Sigmoid colon (tissue), 7 donors: ENCODE measurements at places on chromosomes 5 and 9. TPM values are rescaled to one million over a fixed set of nuclear protein-coding genes. Genes with fewer than 3 reads are reported as not detected.

The WNT8A gene
- not detected for total RNA-seq

The ASPN gene
- total RNA-seq: 23.9 TPM

The FAM78A gene
- total RNA-seq: 2.0 TPM

The FRMD3 gene
- total RNA-seq: 8.0 TPM

The TPM2 gene
- 5,441 TPM for total RNA-seq

The NR2F1-AS1 gene
- total RNA-seq: 8.9 TPM

GRCh38 chr9:130913599-130914416 is 17.2 kb upstream of the QRFP start:
- no peak for DNase-seq

DNA sequence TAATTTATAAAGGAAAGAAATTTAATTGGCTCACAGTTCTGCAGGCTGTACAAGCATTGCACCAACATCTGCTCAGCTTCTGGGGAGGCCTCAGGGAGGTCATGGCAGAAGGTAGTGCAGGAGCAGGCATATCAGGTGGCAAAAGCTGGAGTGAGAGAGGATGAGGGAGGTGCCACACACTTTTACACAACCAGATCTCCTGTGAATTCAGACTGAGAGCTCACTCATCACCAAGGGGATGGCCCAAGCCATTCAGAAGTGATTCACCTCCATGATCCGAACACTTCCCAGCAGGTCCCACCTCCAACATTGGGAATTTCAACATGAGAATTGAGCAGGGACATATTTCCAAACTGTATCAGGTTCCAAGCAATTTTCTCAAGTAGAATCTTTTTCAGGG is 84.7 kb upstream of the BRINP1 start:
- no peak for DNase-seq

DNA sequence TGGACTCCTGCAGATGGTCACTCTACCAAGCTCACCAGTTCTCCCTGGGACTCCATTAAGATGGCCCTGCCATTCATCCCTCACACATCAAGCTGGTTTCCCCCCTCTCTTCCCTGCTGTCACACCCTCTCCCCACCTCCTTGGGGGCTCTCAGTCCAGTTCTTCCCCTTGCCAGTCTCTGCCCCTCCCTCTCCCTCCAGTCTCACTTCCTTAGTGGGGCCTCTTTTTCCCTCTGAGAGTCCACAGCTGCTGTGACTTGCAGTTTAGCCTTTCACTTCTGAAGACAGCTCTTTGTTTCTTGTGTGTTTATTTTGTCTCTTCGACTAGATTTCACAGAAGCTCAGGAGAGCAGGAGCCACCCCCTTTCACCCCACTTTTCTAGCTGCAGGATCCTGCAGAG is 10.5 kb downstream of the DOCK2 start:
- no peak for DNase-seq

DNA sequence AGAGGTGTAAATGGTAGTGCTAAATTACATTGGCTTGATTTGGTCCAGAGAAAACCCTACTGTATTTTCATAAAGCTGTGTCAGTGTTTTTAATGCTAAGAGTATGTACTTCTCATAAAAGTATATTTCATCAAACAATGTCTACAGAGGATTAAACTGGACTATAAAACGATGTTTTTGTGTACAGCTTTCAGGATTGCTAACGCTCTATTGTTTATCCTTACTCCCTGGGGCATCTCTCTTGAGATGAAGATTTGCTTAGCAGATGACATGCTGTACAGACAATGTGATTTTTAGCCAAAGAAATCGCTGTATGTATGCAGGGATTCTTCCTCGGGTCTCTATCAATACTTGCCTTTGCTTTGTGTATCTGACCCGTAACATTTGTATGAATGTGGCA is 216.0 kb downstream of the FBXL7 start:
- no peak for DNase-seq

DNA sequence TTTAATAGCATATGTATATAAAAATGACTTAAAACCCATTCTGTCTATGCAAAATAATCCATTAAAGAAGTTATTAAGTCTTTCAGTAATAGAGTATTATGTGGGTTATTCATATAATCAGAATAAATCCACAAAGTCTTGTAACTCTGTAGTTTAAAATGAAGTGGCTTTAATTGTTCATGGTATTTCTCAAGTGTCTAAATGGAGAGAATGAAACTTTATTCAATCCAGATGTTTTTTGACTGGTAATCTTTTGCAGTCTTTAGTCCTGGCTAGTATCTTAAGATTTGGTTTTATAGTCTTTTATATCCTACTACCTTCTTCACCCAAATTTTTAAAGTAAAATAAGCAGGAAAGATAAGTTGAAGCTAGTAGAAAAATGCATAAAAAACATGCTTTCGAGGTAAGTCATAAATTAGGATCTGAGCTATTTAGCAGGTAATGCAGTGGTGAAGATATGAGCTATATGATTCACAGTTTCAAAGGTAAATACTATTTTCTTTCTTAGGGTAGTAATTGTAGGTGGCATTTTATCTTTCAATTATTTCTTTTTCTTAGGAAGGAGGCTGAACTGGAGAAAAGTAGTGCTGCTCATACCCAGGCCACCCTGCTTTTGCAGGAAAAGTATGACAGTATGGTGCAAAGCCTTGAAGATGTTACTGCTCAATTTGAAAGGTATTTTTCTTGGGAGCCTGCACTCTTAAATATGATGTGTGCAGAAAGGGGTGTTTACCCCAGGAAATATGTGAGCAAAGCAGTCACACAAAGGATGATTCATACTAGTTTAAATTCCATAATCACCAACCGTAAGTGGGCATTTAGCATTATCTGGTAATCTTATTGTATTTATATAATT is 17.9 kb downstream of the HMMR start:
- DNase-seq: no peak

DNA sequence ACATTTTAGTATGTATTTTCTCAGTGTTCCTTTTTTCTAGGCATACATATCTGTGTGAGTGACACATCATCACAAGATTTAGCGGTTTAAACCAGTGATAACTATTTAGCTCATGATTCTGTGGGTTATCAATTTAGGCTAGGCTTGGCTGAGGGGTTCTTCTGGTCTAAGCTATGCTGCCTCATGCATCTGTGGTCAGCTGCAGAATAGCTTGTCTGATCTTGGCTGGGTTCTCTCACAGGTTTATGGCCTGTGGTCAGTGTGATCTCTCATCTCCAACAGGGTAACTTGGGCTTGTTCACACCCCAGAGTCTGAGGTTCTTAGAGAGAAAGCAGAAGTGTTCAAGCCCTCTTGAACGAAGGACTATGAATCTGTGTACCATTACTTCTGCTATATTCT is 363.3 kb downstream of the KDM4C start:
- DNase-seq: no peak

GRCh38 chr9:13513716-13514444 is 234.4 kb upstream of the MPDZ start:
- DNase-seq: no peak

DNA sequence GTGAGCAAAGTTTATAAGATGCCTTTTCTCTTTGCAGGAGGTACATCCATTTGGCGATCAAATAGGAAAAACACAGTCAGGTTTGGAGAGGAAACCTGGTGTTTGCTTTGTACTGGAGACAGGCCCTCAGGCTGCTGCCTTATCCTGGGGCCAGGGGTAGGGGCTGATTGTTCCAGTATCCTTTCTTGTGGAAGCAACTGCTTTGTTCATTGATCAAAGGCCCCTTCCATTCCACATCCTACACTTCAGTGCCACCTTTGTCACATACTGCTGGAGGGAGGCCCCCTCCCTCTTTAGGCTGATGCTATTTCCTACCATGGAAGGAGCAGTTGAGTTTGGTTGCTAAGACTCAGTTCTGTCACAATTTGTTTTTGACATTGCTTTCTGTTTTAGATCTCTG is 778.1 kb downstream of the TLR4 start:
- no peak for DNase-seq

DNA sequence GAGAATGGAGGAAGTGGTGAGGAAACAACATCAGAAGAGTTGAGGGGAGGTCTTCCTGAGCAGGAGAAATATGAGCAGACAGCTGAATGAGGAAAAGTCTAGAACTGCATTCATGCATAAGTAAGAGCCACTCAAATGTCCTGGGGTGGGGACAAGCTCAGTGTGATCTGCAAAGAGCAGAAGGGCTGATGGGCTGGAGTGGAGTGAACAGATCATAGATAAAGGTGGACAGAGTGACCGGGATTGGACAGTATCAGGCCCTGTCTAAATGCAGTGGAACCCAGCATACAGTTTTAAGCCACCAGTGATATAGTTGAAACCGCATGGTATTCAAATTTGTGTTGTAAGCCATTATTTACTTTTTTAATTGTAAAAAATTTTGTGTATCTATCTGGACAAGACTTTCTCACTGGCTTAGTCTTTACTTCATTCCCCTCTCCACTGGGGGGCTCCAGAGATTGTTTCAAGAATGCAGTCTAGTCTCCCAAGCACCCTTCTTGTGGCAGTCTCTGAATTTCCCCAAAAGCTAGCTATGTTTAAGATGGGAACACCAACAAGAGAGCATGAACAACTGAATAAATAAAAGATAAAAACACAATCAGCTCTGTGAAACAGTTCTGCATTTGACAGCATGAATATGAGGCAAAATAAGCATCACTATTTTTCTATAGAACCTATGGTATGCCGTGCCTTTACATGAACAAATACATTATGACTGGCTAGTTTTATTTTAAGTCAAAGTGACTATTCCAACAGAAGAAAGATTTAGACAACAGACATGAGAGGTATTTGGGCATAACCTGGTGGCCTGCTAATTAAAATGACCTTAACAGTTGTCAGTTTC is 10.7 kb upstream of the STK32A start:
- peak; percentile 66 for DNase-seq

- no peak for DNase-seq
Observed at GRCh38 chr5:117433818-117434217, 859.2 kb upstream of the SEMA6A start.

DNA sequence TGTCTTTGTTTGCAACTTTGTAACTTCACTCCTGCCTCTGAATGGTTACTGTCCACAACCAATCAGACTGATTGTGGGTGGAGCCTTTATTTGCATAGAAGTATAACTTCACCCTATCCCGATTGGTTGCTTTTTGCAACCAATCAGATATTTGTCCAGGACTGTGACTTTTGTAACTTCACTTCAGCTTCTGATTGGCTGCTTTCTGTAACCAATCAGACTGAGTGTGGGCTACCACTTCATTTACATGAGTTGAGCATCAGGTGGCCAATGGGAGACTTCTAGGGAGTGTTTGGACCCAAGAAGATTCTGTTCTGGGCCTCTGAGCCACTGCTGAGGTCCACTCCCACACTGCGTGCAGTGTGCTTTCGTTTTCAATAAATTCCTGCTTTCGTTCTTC is 1810.7 kb upstream of the CDH6 start:
- DNase-seq: no peak

DNA sequence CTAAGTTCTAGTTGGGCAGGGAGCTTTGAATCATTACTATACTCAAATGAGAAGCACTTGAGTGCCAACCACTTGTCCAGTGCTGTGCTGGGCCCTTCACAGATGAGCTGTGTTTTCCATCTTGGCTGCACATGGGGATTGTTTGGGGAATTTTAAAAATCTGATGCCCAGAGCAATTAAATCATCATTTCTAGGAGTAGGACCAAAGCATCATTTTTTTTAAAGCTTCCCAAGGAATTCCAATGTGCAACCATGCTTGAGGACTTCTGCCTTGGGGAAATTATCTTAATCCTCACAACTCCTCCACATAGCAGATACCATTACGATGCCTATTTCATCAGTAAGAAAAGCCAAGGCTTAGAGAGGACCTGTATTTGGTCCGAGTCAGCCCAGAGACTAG is 131.4 kb downstream of the TMEM174 start:
- no peak for DNase-seq

GRCh38 chr5:24530906-24531305 is 113.9 kb downstream of the CDH10 start:
- DNase-seq: no peak

DNA sequence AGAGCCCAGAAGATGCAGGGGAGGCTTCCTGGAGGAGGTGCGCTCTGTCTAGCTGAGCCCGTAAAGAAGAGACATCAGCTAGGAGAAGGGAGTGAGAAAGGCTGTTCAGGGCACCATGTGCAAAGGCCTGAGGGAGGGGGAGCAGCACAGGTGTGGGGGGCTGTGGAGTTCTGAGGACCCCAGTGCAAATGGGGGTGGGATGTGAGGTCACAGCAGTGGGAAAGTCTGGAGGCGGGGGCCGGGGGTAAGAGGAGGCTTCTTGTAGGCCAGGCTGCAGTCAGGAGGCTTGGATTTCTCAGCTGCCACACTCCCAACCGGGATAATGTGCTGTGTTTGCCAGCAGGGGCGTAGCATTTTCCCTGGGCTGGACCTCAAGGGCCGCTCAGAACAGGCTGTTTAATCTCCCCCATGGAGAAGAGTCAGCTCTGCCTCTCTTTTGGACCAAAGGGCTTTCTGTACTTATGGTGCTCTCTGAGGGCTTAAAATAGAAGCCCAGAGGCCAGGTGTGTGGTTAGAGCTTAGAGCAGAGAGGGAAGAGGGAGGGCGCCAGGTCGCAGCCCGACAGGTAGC is 5.7 kb downstream of the NEURL1B start:
- DNase-seq: peak; percentile 92

GRCh38 chr9:94533155-94533554 is 21.7 kb upstream of the PCAT7 start:
- DNase-seq: no peak

- DNase-seq: no peak
Observed at GRCh38 chr9:77960356-77961153, 71.1 kb downstream of the GNAQ start.

DNA sequence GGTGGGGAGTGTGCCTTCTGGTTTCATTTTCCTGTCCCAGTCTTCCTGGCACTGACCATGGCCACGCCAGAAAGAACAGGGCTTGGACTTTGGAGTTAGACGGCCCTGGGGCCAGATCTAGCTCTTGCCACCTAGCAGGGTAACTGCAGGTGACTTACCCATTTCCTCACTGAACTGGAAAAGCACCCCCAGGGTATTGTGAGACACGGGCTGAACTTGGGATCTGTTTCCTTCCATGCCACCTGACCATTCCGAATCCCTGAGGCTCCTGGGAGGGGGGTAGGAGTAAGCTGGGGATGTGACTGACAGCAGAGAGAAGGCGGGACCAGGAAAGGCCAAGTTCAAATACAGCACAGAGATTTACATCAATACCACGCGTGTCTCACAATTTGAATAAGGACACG is 9.4 kb downstream of the HNRNPAB start:
- DNase-seq: no peak

GRCh38 chr5:93794954-93795353 is 53.6 kb upstream of the POU5F2 start:
- no peak for DNase-seq

DNA sequence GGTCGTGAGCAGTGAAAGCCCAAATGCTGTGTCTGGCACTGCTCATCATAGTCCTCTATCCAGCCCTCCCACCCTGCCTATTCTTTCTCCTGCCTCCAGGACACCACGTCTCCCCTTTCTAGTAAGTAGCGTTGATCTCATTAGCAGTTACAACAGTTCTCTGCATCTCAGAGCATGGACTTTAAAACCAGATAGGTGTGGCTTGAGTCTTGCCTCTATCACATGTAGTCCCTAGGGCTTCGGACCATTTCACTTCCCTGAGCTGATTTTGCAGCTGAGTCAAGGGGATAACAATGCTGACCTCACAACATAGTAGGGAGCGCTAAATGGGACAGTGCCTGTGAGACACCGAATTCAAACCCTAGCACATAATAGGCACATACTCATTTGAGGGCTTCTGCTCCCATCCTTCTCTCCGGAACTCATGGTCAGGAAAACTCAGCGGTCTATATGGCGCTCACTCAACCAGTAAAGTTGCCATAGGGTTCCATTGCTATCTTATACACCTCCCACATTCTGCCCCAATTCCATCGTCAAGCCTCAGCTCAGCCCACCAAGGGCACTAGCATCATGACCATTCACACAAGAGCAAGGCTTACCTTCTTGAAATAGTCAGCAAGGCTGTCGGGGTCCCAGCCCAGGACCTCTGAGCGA is 515 bp downstream of the LCP2 start:
- no peak for DNase-seq

- no peak for DNase-seq
Observed at GRCh38 chr9:83957248-83957513, 22.8 kb downstream of the HNRNPK start.
